ENCODE measurements at places on chromosomes 12 and 14.

DNA sequence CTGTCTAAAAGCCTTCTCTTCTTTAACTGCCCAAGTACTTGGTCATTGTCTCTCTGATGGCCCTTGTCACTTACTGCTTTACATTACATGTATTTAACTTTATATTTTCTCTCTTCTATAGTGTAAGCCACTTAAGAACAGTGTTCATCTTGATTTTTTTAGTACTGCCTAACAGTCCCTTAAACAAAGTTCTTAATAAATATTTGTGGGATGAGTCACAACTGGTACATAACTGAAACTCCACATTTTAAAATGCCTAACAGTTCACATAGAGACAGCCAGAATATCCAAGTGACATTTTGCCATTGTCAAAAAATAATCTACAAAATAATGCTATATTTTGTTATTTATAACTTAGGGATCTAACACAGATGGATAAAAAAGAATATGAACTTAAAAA is 146.6 kb downstream of the STXBP6 start:
- H3K4me1 ChIP-seq, result no peaks in the 10 kb centered on the region
- H3K4me3 ChIP-seq, result no peak overlapping the region
- H3K27ac ChIP-seq, result no peak overlapping the region
- H3K27me3 ChIP-seq, result no peaks in the 10 kb centered on the region

GRCh38 chr14:94341656-94342333 is 18.7 kb upstream of the SERPINA6 start:
- H3K36me3 ChIP-seq, result no peaks in the 10 kb centered on the region
- H3K4me3 ChIP-seq, result no peak overlapping the region
- peaks cover 5% of the 10 kb centered on the region for H3K27me3 ChIP-seq

GRCh38 chr14:31440280-31440679 is 17.0 kb downstream of the DTD2 start:
- DNase-seq, result no peak
- no peaks in the 10 kb centered on the region for H3K4me1 ChIP-seq
- no peak overlapping the region for H3K4me3 ChIP-seq
- H3K36me3 ChIP-seq, result peaks cover 8% of the 10 kb centered on the region

DNA sequence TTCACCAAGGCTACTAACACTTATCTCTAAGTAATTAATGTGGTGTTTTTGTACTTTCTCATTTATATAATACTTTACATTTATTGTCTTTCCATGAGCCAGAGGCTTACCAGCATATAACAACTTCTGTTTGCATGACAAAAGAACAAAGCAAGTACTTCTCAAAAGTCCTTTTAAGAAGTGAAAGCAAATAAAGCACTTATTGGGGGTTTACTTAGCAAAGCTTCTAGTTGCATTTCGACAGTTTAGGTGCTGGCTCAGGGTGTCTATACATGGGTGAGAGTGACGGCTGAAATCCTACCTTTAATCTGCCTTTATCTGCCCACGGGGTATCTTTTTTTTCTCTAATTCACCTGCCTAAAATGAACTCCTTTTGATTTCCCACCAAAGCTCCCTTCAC is 21.0 kb upstream of the DCN start:
- no peaks in the 10 kb centered on the region for H3K36me3 ChIP-seq
- DNase-seq, result no peak
- H3K27ac ChIP-seq, result no peak overlapping the region
- no peak overlapping the region for H3K4me3 ChIP-seq
- no peaks in the 10 kb centered on the region for H3K4me1 ChIP-seq

DNA sequence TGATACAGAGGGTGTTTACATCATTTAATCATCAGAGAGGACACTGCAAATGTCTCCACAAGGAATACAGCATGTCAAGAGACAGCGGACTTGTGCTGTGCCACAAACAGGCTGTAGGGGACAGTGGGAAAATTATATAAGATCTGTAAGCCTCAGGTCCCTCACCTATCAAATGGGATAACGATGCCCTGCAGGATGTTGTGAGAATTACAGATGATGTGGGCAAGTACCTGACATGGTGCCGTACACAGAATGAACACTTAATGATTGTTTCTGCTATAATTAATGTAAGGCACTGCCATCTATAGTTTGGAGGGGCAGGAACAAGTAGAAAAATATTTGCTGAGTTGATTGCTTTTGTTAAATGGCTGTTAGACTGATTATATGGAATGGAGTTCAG is 81.9 kb upstream of the GTF2A1 start:
- H3K27me3 ChIP-seq, result no peaks in the 10 kb centered on the region
- no peak for DNase-seq
- no peak overlapping the region for H3K27ac ChIP-seq
- H3K36me3 ChIP-seq, result no peaks in the 10 kb centered on the region

DNA sequence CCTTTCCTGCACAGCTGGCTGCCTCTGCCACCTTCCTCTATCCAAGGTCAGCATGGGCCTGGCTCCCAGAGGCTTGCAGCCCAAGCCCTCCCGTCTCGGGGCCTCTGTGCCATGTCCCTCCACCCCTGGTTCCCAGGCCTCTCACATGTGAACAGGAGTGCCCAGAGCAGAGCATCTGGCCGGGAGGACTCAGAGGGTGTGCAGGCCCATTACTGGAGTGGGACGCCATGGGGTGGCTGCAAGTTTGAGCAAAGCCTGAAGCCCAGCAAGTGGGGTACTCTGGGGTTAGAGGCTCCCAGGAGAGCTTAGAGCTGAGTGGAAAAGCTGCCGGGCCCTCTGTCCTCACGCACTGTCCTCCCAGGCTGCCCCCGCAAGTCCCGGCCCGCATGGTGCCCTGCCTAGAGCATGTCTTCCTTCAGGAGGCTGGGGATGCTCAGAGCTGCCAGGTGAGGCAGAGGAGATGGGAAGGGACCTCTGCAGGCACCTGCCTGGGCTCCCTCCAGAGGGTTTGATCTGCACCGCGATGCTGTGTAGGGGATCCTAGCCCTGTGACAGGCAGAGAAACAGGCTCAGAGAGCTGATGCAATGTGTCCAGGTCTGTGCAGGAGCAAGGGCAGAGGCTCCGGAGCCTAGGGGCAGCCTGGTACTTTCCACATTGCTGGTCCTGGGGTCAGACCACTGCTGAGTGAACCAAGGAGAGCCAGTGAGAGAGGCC is 39.8 kb downstream of the DIO3 start:
- H3K27me3 ChIP-seq, result peaks cover 24% of the 10 kb centered on the region
- DNase-seq, result no peak
- no peak overlapping the region for H3K27ac ChIP-seq
- H3K36me3 ChIP-seq, result peaks cover 16% of the 10 kb centered on the region
- no peak overlapping the region for H3K4me3 ChIP-seq
- peaks cover 28% of the 10 kb centered on the region for H3K4me1 ChIP-seq

DNA sequence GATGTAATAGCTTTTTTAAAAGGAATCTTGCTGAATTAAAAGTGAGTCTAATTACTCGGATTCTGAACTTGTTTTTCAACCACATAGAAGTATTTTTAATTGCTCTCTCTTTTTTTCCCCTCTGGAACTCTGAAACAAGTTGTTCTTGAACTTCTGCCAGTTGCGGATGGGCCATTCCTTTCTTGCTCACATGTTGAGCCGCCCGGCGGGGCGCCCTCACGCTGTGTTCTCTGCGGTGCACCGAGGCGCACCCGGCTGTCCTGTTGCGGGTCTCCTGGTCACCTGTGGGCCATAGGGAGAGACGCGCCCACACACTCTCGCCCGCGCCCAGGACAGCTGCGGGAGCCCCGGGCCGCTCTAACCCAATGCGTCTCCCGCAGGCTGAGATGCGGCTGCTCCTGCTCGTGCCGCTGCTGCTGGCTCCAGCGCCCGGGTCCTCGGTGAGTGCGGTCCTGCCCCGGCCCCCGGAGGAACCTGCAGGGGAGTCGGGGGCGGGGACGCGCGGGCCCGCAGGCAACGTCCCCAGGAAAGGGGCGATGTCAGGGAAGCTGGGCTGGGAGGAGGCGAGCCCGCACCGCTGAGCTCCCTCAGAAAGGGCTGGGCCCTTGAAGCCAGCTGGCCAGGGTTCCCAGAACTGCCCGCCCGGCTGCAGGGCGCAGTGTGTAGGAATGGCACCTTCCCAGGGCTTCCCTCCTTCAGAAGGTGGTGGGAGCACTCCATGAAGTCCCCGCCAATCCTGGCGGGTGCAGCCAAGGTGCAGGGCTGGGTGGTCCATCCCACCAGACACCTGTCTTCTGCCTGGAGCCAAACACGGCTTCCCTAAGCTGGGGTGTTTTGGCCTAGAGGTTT is 2.3 kb downstream of the PAPLN start:
- no peaks in the 10 kb centered on the region for H3K36me3 ChIP-seq
- no peak overlapping the region for H3K27ac ChIP-seq
- peaks cover 37% of the 10 kb centered on the region for H3K4me1 ChIP-seq
- H3K27me3 ChIP-seq, result peaks cover 98% of the 10 kb centered on the region

- peaks cover 10% of the 10 kb centered on the region for H3K27me3 ChIP-seq
- no peaks in the 10 kb centered on the region for H3K36me3 ChIP-seq
- no peak overlapping the region for H3K4me3 ChIP-seq
- no peak overlapping the region for H3K27ac ChIP-seq
Observed at GRCh38 chr12:75877763-75878621, 153.6 kb downstream of the PHLDA1 start.

- H3K27ac ChIP-seq, result no peak overlapping the region
- DNase-seq, result no peak
- H3K27me3 ChIP-seq, result no peaks in the 10 kb centered on the region
- H3K4me3 ChIP-seq, result no peak overlapping the region
- H3K36me3 ChIP-seq, result peaks cover 24% of the 10 kb centered on the region
Observed at GRCh38 chr12:29350080-29350479, 30.9 kb downstream of the ERGIC2 start.

DNA sequence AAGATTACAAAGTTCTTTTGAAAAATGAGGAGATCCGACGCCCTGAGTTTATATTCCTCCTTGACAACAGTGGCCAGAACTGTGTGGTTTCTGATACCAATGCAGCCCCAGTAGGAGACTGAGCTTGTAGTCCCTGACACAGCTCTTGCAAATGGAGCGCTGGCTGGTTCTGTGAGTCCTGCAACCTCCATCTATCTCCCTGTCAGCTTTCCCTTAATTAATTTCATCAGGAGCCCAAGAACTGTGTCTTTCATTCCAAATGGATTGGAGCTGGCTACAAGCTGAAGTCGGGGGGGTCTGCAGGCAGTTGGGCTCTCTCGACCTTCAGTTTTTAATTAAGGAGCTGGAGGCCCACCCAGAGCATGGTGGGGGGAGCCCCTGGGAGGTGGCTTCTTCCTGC is 160.6 kb downstream of the ADGRD1 start:
- no peak overlapping the region for H3K4me3 ChIP-seq
- H3K4me1 ChIP-seq, result no peaks in the 10 kb centered on the region
- peaks cover 17% of the 10 kb centered on the region for H3K27me3 ChIP-seq
